ENCODE measurements at places on chromosomes 1 and 21. TPM values are rescaled to one million over a fixed set of nuclear protein-coding genes. Genes with fewer than 3 reads are reported as not detected.

S100A14 gene
- total RNA-seq, result 0.30 TPM

RYR2 gene
- not detected for total RNA-seq

KIAA0319L gene
- total RNA-seq, result 26.0 TPM

CASP9 gene
- total RNA-seq, result 3.9 TPM

AMY1A gene
- not detected for total RNA-seq

C1QB gene
- total RNA-seq, result not detected

RPL5 gene
- 1,667 TPM for total RNA-seq

S100A5 gene
- total RNA-seq, result not detected

C1orf87 gene
- not detected for total RNA-seq

RNF186 gene
- not detected for total RNA-seq

FNDC10 gene
- total RNA-seq, result 0.45 TPM

KLHDC7A gene
- total RNA-seq, result not detected

HMCN1 gene
- total RNA-seq, result 133 TPM

HSD3B1 gene
- total RNA-seq, result not detected

TMEM81 gene
- total RNA-seq, result 2.5 TPM

OR10R2 gene
- total RNA-seq, result not detected

NBPF11 gene
- 4.0 TPM for total RNA-seq

NDUFV3 gene
- total RNA-seq, result 42.8 TPM

PRAMEF1 gene
- total RNA-seq, result not detected

DRAXIN gene
- 2.3 TPM for total RNA-seq

TTC22 gene
- total RNA-seq, result not detected

FCN3 gene
- total RNA-seq, result not detected

DNALI1 gene
- 3.2 TPM for total RNA-seq

LCE2A gene
- total RNA-seq, result not detected

FMO4 gene
- total RNA-seq, result 3.7 TPM

CLDN19 gene
- total RNA-seq, result not detected

COL24A1 gene
- 0.12 TPM for total RNA-seq

CYP4Z1 gene
- total RNA-seq, result not detected

SERPINC1 gene
- not detected for total RNA-seq

IRF2BP2 gene
- total RNA-seq, result 97.3 TPM

RGL1 gene
- total RNA-seq, result 25.3 TPM

AVPR1B gene
- total RNA-seq, result not detected

RNU1-3 gene
- 3,022 TPM for total RNA-seq

HENMT1 gene
- total RNA-seq, result 1.4 TPM

FAM72D gene
- total RNA-seq, result 0.68 TPM

LINGO4 gene
- not detected for total RNA-seq

CLCA1 gene
- total RNA-seq, result under 0.01 TPM

LY9 gene
- not detected for total RNA-seq

FMO1 gene
- total RNA-seq, result 1.4 TPM

EDN2 gene
- total RNA-seq, result not detected

CELA2A gene
- not detected for total RNA-seq

ADCY10 gene
- under 0.01 TPM for total RNA-seq
